Neural progenitor cell (in vitro differentiated cells): ENCODE measurements at places on chromosomes 13 and 19. TPM values are rescaled to one million over a fixed set of nuclear protein-coding genes. Genes with fewer than 3 reads are reported as not detected.

ATP4B gene
- not detected in 2 replicates for total RNA-seq

CCNE1 gene
- 31.4 and 34.5 TPM in 2 replicates for total RNA-seq

ZNF226 gene
- 34.3 and 39.6 TPM in 2 replicates for total RNA-seq

ANGPTL4 gene
- 1.9 TPM in 1 of 2 replicates, not detected in the other for total RNA-seq

SYNGR4 gene
- not detected in 2 replicates for total RNA-seq

LDLR gene
- 39.3 and 78.0 TPM in 2 replicates for total RNA-seq

GRCh38 chr13:110240352-110240751, 66.6 kb downstream of the COL4A1 start:
- no peaks in the 10 kb centered on the region for H3K4me1 ChIP-seq
- H3K4me3 ChIP-seq = no peak overlapping the region
- no peaks in the 10 kb centered on the region for H3K27me3 ChIP-seq

GRCh38 chr13:51107996-51108395, 3.1 kb downstream of the C13orf42 start:
- no peaks in the 10 kb centered on the region for H3K27me3 ChIP-seq
- no peak overlapping the region for H3K4me3 ChIP-seq
- no peaks in the 10 kb centered on the region for H3K4me1 ChIP-seq

DNA sequence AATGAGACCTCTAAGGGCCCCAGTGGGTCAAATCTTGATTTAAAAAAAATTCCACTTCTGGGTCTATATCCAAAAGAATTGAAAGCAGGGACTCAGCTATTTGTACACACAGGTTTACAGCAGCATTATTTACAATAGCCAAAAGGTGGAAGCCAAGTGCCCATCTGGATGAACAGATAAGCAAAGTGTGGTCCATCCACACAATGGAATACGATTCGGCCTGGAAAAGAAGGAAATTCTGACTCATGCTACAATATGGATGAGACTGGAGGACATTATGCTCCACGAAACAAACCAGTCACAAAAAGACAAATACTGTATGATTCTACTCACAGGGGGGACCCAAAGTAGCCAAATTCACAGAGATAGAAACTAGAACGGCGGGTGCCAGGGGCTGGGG, 76.7 kb downstream of the CACNA1A start:
- H3K27ac ChIP-seq = no peak overlapping the region
- no peak overlapping the region for H3K4me3 ChIP-seq
- DNase-seq = no peak
- no peaks in the 10 kb centered on the region for H3K36me3 ChIP-seq
- no peaks in the 10 kb centered on the region for H3K27me3 ChIP-seq

DNA sequence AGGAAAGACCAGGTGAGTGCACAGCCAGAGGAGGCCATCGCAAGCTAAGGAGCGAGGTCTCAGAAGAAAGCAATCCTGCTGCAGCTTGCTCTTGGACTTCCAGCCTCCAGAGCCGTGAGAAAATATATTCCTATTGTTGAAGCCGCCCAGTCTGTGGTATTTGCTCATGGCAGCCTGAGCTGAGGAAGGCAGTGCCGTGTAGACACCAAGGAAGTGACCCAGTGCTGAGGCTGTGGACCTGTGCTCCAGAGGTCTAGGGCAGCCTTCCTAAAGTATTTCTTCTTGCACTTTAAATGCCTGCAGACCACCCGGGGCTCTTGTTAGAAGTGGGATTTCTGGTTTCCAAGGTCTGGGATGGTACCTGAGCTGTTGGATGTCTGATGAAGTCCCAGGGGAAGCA, 158.5 kb upstream of the KL start:
- no peak for DNase-seq
- H3K27ac ChIP-seq = no peak overlapping the region
- no peaks in the 10 kb centered on the region for H3K4me1 ChIP-seq
- H3K27me3 ChIP-seq = no peaks in the 10 kb centered on the region
- no peaks in the 10 kb centered on the region for H3K36me3 ChIP-seq
